ENCODE measurements at places on chromosomes 2 and 18.

- no peak for ATAC-seq
Measured at GRCh38 chr2:167415068-167415467, 526.8 kb downstream of the XIRP2 start.

- ATAC-seq, result no peak
Measured at GRCh38 chr18:3051718-3052410, 38.9 kb upstream of the LPIN2 start.

DNA sequence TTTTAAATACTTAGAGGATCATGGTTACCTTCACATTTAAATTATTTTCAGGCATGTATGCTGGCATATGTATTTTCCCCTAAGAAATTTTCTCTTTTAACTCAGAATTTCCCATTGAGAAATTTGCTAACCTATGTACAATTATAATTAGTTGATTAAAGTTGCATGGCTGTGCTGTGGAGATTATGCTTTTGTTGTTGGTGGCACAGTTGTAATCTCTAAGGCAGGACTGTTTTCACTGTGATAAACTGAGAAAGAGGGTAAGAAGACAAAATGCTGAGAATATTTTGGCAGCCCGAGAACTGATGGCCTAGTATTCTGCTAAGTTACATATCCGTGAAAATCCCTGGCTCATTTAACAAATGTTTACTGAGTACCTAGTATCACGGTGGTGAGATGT lies 1.4 kb downstream of the VRK2 start:
- ATAC-seq, result no peak

GRCh38 chr18:79962311-79962710 lies 2.1 kb upstream of the HSBP1L1 start:
- ATAC-seq, result no peak

DNA sequence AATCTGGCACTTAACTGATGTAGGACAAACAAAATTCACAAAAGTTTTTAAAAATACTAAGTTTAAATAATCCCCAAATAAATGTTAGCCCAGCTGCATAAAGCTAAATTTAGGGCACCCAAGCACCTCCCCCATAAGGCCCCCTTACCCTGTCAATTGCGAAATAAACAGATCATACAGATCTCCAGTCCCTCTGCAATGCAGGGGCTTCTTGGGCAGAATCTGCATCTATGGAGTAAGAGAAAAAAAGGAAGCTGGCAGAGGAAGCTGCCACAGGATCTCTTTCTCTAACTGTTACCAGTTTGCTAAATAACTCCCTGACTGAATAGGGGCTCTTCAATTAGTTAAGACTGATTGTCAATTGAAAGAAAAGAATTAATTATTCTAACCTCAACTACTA lies 117.7 kb downstream of the MEMO1 start:
- ATAC-seq, result no peak

GRCh38 chr2:238149841-238150572 lies 8.8 kb upstream of the ERFE start:
- no peak for ATAC-seq

DNA sequence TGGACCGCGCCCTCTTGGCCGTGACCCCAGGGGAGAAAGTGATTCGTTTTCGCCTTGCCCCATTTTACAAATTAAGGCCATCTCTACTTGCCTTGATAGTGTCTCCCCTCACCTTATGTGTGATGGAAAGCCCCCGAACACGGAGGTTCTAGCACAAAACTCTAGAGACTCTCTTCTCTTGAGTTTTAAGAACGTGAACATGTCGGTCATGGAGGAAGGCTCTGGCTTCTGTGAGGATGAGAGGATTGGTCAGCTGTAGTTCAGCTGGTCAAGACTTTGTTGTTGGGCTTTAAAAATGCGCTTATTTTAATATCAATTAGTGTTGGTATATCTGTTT lies 828 bp downstream of the DYNC1I2 start:
- ATAC-seq, result peak; percentile 45

- ATAC-seq, result no peak
Measured at GRCh38 chr2:237062585-237062984, 23.1 kb upstream of the COPS8 start.

GRCh38 chr18:55983433-55983832 lies 395.4 kb upstream of the TCF4 start:
- peak; percentile 73 for ATAC-seq

- ATAC-seq, result no peak
Measured at GRCh38 chr2:102310964-102311640, at the start of gene IL1RL1. IL1RL1 (plus strand) TSS chr2:102311563; CDS start chr2:102338265, 26,702 bp downstream.

- no peak for ATAC-seq
Measured at GRCh38 chr2:74414881-74415761, 6.3 kb downstream of the C2orf81 start.
